ENCODE measurements at places on chromosomes 2 and 18. TPM values are rescaled to one million over a fixed set of nuclear protein-coding genes. Genes with fewer than 3 reads are reported as not detected.

The AQP12A gene
- not detected for total RNA-seq

The DES gene
- 12,560 TPM for total RNA-seq

The VWC2L gene
- total RNA-seq, result not detected

The FHOD3 gene
- 331 TPM for total RNA-seq

The ANKRD30BL gene
- not detected for total RNA-seq

The NEU2 gene
- total RNA-seq, result not detected

The DCDC2C gene
- not detected for total RNA-seq

The TWIST2 gene
- total RNA-seq, result 3.0 TPM

The ING5 gene
- total RNA-seq, result 12.7 TPM

The RESP18 gene
- not detected for total RNA-seq

The NT5DC4 gene
- total RNA-seq, result not detected

The MEIS1 gene
- 24.8 TPM for total RNA-seq

The CNTNAP5 gene
- not detected for total RNA-seq

The MTA3 gene
- 21.1 TPM for total RNA-seq

The ARHGEF4 gene
- total RNA-seq, result 3.4 TPM

The GKN1 gene
- total RNA-seq, result not detected

The GREB1 gene
- total RNA-seq, result 8.2 TPM

The ANKRD53 gene
- total RNA-seq, result 0.26 TPM

The SERPINB11 gene
- total RNA-seq, result not detected

The DPYSL5 gene
- not detected for total RNA-seq

The DCC gene
- not detected for total RNA-seq

The WNT10A gene
- not detected for total RNA-seq

The MC2R gene
- total RNA-seq, result not detected

The NEUROD1 gene
- total RNA-seq, result not detected

The GREB1L gene
- total RNA-seq, result 10.7 TPM

The TCF23 gene
- not detected for total RNA-seq

The RND3 gene
- total RNA-seq, result 74.3 TPM

The STPG4 gene
- total RNA-seq, result not detected

The MC5R gene
- not detected for total RNA-seq

The UGT1A5 gene
- total RNA-seq, result not detected

The ANKRD36 gene
- 8.0 TPM for total RNA-seq

The CCDC150 gene
- 2.1 TPM for total RNA-seq

The IL1R2 gene
- total RNA-seq, result not detected

The IHH gene
- total RNA-seq, result not detected

The EMILIN1 gene
- 19.0 TPM for total RNA-seq

The MALL gene
- total RNA-seq, result 12.3 TPM

The PARD6G gene
- total RNA-seq, result 1.4 TPM

The ARHGAP15 gene
- total RNA-seq, result 2.9 TPM

The SOWAHC gene
- total RNA-seq, result 2.0 TPM

The ITGA6 gene
- total RNA-seq, result 40.9 TPM

The SCG2 gene
- not detected for total RNA-seq

The SPP2 gene
- not detected for total RNA-seq

The ZDBF2 gene
- total RNA-seq, result 7.7 TPM

The R3HDM1 gene
- total RNA-seq, result 19.1 TPM

The CREG2 gene
- 0.93 TPM for total RNA-seq

The SLC16A14 gene
- 3.7 TPM for total RNA-seq

The CIB4 gene
- not detected for total RNA-seq

The TLX2 gene
- total RNA-seq, result not detected

The ONECUT2 gene
- total RNA-seq, result 0.53 TPM
